ENCODE measurements at places on chromosomes 5 and 9.
A peak's percentile ranks its signal among the peaks of the same experiment; 100 is the strongest.

DNA sequence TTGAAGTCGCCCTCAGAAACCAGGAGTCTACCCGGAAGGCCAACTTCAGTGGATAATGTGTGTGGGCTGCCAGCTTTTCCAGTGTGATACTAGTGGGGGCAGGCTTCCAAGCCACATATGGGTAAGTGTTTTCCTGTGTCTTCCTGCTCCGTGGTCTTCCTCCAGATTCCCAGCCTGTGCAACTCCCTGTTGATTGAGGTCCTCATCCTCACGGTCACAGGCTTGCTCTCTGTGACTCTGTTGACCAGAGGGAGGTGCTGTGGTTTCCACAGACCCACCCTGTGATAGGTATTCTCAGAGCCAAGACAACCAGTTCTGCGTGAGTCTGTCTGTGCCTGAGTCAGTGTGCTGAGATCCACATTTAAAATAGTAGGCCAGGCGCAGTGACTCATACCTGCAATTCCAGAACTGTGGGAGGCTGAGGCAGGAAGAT lies 388.0 kb upstream of the IRX2 start:
- no peak for DNase-seq

GRCh38 chr5:151724360-151724759 lies 34.1 kb downstream of the ATOX1 start:
- DNase-seq = no peak

DNA sequence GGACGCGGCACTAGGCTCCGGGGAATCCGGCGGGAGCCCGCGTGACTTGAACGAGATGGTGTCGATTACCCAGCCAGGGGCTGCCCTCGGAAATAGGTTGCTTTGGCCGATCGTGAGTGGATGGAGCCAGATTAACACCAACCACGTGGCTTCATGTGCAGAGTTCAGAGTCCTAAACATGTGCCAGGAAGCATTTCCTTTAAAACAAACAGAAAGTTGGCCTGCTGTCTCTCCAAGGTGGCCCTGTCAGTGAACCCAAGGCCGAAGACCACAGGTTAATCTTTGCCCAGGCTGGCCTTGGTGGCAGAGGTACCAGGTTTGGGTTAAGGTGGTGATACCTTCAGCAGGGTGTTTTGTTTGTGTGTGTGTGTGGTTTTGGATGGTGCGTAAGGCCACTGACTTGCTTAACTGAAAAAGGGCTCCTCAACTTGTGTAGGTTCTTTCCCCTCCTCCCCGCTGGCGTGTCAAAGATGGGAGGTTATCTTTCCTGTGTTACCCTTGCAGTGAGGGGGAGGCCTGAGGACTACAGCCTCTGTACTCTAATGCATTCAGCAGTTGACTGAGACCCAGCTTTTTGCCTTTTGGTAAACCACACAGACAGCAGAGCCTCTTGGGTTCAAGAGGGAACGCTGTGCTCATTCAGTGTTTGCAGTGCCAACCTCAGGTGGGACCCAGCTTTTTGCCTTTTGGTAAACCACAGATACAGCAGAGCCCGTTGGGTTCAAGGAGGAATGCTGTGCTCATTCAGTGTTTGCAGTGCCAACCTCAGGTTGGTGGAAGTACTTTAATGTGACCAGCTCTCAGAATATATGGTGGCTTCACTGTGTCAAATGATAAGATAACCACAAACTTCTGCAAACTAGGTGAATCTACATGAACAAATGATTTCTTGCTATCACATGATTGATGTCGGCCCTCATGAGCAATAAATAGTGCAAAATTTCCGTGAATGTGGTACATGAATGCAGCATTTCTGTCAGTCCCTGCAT lies 1.4 kb downstream of the IQGAP2 start:
- peak; percentile 81 for DNase-seq

- DNase-seq = no peak
Observed at GRCh38 chr5:133273661-133274596, 222.1 kb downstream of the HSPA4 start.

DNA sequence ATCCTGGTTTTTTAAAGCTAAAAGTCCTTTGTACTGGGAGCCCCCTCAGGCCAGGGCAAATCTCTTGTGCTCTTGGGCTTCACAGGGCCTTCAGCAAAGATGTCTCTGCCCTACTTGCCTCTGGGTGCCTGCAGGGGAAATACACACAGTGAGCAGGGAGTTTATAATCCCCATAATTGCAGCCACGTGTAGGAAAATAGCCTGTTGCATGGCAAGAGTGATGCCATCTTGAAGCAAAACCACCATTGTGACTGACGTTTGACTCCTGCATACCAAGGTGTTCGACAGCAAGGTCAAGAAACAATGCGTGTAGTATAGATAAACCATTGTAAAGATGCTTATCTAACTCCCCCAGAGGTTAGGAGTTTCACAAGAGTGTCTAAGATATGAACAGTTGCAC lies 11.4 kb upstream of the IL3 start:
- DNase-seq = no peak

DNA sequence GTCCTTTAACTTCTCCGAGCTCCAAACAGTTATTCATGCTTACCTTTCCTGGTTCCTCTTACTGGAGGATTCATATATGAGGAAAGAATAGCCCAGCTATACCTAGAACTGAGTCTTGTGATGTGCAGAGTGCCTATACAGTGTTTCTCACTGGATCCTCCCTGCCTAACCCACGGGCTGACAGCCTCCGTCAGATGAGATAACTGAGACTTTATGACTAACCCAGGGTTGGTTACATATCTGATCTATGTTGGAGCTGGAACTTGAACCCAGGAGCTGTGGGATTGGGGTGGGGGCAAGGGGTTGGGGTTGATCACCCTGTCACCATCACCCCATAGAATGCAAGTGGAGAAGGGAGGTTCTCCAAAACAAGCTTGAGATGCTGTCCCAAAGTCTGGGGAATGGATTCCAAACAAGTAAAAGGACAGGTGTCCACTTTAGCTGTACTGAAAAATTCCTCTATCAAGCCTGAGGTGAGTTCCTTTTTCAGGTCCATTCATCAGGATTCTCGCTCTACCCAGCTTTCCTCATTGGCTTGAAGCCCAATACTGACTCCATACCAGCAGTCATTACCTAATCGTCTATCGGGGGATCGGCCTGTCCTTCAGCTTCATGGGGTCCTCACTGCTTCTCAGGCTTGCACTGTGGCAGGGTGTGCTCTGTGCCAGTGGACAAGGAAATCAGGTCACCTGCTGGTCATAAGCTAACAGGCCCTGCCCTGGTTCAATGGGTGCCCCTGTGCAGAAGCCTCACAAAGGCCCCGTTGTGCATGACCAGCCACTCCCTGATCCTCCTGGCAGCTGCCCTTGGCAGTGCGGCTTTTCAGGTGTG lies 100.6 kb downstream of the ARHGAP26 start:
- no peak for DNase-seq

DNA sequence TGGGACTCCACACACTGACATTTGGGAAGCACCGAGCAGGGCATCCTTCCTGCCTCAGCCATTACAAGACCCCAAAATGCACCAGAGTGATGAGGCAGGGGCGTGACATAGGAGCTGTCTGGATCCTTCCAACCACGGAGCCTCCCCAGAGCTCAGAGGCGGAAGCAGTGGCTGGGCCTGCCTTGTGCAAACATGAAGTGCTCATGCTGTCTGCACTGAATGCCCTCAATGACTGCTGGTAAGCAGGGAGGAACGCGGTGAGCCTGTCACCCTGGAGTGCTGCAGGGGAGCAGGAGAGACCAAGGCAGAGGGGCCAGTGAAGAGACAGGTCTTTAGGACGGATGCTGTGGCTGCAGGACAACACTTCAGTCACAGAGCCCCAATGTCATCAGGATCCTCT lies 60.2 kb upstream of the HRH2 start:
- no peak for DNase-seq

DNA sequence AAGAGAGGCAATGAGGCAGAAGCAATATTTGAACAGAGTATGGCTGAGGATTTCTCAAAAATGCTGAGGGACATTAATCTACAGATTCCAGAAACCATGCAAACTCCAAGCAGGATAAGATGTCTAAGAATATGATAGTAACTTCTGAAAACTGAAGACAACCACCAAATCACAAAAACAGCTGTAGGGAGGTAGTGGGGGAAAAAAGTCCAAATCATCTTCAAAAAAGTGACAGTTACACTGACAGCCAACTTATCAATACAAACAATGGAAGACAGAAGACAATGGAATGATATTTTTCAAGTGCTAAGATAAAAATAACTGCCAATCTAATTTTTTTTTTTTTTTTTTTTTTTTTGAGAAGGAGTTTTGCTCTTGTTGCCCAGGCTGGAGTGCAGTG lies 30.5 kb downstream of the CMYA5 start:
- DNase-seq = no peak

DNA sequence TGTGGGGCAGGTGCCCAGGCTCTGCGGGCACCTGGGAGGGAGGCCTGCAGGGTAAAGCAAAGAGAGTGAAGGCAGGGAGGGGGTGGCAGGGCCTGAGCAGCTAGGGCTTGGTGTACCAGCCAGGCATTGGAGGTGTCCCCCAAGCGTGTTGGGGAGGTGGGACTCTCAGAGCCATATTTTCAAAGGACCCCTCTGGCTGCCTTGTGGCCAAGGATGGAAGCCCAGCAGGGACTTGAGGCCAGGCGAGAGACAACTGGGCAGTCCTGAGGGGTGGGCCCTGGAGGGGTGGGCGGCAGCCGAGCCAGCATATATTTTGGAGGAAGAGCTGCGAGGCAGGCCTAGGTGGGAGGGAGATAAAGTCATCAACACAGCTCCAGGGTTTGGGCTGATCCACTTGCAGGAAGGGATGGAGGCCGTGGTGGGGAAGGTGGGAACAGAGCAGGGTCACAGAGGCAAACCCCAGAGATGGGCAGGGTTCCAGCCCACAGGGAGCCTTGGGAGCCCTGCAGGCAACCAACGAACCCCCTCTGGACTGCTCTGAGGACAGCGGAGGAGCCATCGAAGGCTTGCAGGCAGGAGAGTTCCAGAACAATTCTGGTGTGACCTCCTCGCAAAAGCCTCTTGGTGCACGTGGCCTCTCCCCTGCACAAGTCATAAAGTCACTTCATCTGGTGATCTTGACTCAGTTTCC lies 35.7 kb downstream of the DUSP1 start:
- DNase-seq = no peak

DNA sequence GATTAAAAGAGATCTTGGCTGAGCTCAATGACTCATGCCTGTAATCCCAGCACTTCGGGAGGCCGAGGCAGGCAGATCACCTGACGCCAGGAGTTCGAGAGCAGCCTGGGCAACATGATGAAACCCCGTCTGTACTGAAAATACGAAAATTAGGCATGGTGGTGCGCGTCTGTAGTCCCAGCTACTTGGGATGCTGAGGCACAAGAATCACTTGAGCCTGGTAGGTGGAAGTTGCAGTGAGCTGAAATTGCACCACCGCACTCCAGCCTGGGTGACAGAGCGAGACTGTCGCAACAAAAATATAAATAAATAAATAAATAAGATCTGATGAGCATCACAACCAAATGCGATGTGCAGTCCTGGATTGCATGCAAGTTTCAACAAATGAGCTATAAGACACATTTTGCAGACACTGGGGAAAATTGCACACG lies 8.7 kb upstream of the ENG start:
- DNase-seq = no peak

GRCh38 chr9:78691542-78691941 lies 394.6 kb downstream of the PSAT1 start:
- DNase-seq = no peak

DNA sequence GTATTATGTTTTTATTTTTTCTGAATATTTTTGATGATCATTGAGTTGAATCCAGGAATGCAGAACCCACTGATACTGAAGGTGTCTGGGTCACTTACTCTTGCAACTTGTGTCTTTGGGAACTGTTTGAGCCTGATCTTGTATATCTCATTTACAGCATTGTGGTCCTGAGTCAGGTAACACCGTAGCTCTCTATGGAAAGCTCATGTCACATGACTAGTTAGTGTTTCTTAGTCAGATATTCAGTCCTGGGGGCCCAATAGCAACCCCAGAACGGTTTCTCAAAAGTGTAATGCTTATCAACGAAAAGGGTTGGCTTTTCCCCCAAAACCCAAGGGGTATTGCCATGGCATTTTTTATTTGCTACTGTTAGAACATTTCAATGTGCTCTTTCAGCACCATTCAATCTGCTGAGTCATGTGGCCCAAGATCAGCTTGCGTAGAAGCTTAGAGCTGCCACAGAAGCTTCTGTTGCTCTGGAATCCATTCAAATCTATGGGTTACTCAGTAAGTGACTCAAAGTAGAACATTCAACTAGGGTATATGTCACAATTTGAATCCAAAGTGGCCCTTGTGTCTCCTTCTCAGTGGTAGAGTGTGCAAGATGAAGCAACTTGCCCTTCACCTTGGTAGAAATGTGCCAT lies 12.1 kb upstream of the PTAR1 start:
- DNase-seq = no peak

GRCh38 chr5:71937921-71938698 lies 169.2 kb upstream of the MAP1B start:
- DNase-seq = no peak

DNA sequence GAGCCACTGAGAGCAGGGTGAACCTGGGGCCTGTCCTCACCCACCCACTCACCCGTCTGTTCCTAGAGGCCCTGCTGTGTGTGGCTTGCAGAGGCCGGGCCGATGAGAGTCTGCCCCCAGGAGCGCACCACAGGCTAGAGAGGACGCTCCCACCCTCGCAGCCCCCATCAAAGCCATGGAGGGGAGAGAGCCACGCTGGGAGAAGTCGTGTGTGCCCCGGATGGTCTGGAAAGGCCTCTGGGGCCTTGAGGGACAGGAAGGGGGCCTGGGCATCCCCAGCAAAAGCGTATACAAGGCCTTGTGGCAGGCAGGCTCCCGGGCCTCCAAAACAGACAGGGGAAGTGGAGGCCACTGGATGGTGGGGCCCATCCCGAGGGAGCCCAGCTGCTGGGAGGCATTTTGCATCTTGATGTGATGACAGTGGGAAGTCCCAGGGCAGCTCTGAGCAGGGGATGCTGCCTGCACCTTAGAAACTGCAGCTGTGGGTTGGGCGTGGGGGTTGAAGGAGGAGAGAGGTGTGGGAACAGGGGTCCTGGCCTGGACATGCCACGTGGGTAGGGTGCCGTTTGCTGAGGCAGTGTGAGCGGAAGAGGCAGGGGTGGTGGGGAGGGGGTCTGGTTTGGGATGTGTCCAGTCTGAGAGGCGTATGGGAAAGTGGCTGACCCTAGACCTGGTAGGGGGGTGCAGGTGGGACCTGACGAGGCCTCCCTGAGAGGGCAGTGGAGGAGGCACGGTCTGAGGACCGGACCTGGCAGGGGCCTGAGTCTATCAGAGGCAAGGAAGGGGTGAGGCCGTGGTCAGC lies 43.0 kb upstream of the NOTCH1 start:
- DNase-seq = peak; percentile 14

GRCh38 chr5:53997736-53998627 lies 312.4 kb downstream of the ARL15 start:
- no peak for DNase-seq

DNA sequence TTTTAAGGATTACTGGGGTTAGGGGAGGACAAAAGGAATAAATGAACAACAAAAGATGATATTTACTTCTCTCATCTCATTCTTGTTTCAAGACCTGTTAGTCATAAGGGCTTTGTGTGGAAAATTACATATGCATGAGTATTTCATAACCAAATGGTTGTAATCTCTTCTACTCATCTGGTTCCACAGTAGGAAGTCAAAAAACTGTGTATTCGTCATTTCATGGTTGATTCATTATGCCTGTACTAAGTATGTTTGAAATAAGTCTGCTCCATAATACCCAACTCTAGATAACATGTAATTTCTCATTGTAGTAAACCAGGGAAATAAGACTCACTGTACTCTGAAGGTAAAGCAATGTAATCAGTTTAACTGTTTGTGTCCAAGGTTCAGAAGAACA lies 212.9 kb downstream of the ARRDC3 start:
- no peak for DNase-seq

All from stimulated activated CD4-positive, alpha-beta T cell treated with anti-CD3 and anti-CD28 coated beads, Interleukin-15, amount 100 ng/mL, for 24 hours (primary cell).